CD4-positive, alpha-beta T cell treated with Interleukin-4 for 4 hours (primary cell): ENCODE measurements at places on chromosomes 5 and 9.

GRCh38 chr5:172659909-172660628 is 19.0 kb downstream of the NEURL1B start:
- DNase-seq = no peak

- DNase-seq = no peak
These were observed 161.1 kb upstream of the PANK3 start for GRCh38 chr5:168740092-168740800.

GRCh38 chr5:111792471-111793058 is 35.6 kb upstream of the NREP start:
- no peak for DNase-seq

DNA sequence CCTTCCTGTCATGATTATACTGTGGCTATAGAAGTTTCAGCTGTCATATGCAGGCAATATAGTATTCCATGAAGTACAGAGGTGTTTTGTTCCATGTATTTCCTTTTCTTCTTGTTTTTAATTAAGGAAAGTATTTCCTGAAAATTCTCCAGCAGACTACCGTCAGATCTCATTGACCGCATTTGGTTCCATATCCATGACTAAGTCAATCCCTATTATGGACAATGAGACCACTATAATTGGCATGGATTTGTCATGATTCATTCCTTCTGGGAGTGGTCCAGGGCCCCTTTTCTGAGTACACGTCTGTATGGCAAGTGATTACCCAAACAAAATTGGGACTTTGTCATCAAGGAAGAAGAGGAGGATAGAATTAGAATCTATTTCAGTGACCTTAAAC is 283.2 kb upstream of the CLINT1 start:
- DNase-seq = no peak

DNA sequence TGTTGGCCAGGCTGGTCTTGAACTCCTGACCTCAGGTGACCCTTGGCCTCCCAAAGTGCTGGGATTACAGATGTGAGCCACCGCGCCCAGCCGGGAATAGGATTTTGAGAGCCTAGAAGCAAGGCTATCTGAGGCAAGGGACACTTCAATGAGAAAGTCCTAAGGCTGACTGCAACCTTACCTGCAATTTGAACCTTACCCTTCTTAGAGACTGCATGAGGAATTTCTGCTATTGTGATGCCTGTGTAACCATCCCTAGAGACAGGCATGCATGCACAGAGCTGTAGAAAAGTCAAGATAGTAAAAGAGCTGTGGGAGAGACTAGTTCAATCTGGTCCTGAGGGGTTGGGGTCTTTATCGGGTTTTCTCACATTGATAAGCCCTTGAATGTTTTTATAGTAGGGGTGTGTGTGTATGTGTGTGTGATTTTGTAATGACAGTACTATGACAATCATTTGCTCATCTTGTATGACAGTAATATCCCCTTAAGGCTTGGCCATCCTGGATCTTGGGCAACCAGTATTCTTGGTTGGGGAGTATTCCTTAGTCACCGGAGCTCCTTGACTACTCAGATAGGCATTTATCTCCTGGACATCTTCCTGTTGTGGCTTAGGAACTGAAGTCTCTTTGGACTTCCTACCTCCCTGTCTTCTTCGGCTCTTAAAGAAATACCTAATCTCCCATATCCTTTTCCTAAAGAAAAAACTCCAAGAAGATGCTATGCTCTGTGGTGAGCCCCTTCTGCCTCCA is 11.2 kb downstream of the DNAJB5 start:
- DNase-seq = no peak
